ENCODE measurements at places on chromosomes 6 and 20. TPM values are rescaled to one million over a fixed set of nuclear protein-coding genes. Genes with fewer than 3 reads are reported as not detected.

The IL17A gene
- total RNA-seq: 0.05 TPM

The NKAIN4 gene
- total RNA-seq: 8.5 TPM

The OR2H2 gene
- not detected for total RNA-seq

The REV3L gene
- 29.4 TPM for total RNA-seq

The ZBTB46 gene
- 5.8 TPM for total RNA-seq

The DYNLT2 gene
- 6.6 TPM for total RNA-seq

The SLC17A1 gene
- total RNA-seq: not detected

DNA sequence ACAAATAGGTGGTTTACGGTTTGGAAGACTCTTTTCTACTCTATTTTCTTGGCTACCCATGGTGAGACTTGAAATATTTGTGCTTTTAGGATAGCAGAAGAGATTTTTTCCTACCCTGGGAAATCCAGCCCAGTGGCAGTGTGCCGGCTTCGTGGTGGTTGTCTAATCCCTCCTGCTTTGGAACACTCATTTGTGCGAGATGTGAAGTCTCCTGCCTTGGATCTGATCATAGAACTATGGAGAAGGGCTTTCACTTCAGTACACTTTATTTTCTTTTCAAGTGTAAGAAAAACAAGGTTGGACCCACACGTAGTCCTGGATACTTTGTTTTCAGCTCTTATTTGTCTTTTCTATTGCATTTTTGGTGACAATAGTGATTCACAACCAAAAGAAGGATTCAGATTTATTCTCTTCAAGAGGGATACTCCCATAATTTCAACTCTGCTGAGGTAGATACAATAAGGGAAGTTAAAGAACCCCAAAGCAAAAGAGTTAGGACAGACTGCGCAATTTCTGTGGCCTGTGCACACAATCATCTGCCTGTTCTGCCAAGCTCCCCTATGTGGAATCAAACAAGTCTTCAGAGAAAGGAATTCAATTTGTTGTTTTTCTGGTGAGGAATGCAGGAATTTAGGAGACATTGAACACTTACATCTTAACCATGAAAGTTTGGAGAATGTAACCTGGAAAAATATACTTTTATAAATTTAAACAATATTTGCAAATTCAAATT lies 413.2 kb downstream of the GJA1 start:
- DNase-seq: no peak
- H3K27me3 ChIP-seq: no peaks in the 10 kb centered on the region
- no peak overlapping the region for H3K27ac ChIP-seq

DNA sequence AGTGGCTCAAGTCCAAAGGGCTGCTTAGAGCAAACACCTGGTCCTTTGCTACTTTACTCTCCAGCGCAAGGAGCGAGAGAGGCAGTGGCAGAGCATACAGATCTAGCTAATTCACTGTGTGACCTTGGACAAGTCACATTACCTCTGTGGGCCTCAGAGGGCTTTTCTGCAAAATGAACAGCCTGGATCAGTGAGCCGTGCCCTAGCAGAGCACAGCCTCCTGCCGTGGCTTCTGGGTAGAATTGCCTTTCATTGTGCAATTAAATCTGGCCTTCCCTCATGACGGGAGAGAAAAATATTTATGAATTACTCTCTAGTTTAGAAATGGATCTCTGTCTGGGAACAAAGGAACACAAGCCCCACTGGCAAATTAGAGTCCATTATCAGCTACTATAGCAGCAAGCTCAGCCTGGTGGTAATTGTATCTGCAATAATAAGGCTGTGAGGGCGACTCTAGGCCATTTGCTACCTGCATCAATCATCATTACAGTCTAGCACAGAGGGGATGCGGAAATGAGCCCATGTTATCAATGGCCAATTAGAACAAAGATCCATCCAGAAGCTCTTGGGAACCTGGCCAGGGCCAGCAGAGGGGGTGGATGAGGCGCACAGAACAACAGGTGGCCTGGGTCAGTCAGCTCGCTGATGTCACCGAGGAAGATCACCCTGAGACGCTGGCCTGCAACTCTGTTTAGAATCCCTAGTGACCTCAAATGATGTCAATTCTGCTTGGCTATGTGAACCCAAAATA lies 114.2 kb upstream of the LY86 start:
- H3K36me3 ChIP-seq: no peaks in the 10 kb centered on the region
- no peak for DNase-seq
- no peak overlapping the region for H3K4me3 ChIP-seq
- no peak overlapping the region for H3K27ac ChIP-seq

GRCh38 chr6:94050515-94050914 lies 631.2 kb upstream of the EPHA7 start:
- no peaks in the 10 kb centered on the region for H3K36me3 ChIP-seq
- no peak for DNase-seq
- no peak overlapping the region for H3K4me3 ChIP-seq

GRCh38 chr6:7996538-7997111 lies 67.6 kb downstream of the BLOC1S5 start:
- H3K4me3 ChIP-seq: no peak overlapping the region
- no peaks in the 10 kb centered on the region for H3K36me3 ChIP-seq
- H3K27ac ChIP-seq: no peak overlapping the region

DNA sequence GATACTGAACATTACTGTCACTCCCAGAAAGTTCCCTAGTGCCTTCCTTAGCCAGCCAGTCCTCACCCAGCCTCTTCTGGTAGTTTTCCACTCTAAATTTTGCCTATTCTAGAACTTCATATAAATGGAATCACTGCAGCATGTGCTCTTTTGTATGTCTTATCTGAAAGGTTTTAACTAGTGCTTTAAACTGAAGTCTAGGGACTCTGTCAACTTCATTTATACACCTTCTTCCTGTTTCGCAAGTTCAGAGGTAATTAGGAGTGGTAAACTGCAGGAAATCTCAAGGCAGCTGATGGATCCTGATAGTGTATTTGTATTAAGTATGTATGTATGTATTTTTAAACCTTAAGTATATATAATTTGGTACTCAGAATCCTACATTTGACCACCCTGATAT lies 94.3 kb downstream of the TCP11 start:
- no peak overlapping the region for H3K4me3 ChIP-seq
- peaks cover 4% of the 10 kb centered on the region for H3K36me3 ChIP-seq
- DNase-seq: no peak
- no peaks in the 10 kb centered on the region for H3K27me3 ChIP-seq
- peaks cover 14% of the 10 kb centered on the region for H3K4me1 ChIP-seq

DNA sequence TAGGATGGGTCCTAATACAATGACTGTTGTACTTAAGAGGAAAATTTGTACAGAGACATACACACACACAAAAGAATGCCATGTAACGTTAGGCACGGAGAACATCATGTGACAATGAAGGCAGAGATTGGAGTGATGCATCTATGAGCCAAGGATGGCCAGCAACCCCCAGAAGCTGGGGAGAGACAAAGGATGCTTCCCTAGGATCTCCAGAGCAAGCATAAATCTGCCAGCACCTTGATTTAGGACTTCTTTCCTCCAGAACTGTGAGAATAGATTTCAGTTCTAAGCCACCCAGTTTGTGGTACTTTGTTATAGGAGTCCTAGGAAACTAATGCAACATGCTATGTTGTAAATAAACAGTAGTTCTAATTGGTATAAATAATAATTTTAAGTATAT lies 25.0 kb downstream of the EYA4 start:
- DNase-seq: no peak
- H3K4me1 ChIP-seq: no peaks in the 10 kb centered on the region
- H3K4me3 ChIP-seq: no peak overlapping the region

GRCh38 chr20:35395728-35396127 lies 16.0 kb downstream of the UQCC1 start:
- no peaks in the 10 kb centered on the region for H3K27me3 ChIP-seq
- H3K4me3 ChIP-seq: no peak overlapping the region
- H3K4me1 ChIP-seq: no peaks in the 10 kb centered on the region
- H3K36me3 ChIP-seq: peaks cover 7% of the 10 kb centered on the region
- DNase-seq: no peak

GRCh38 chr6:32406857-32407256 lies at the start of gene BTNL2:
BTNL2 (minus strand) TSS chr6:32407181; CDS start chr6:32407123, 58 bp downstream.
- H3K27ac ChIP-seq: no peak within 1 kb of the TSS
- H3K4me3 ChIP-seq: no peak within 1 kb of the TSS
- no peaks in the 10 kb centered on the region for H3K36me3 ChIP-seq

GRCh38 chr20:13029687-13030375 lies 21.1 kb downstream of the SPTLC3 start:
- H3K36me3 ChIP-seq: no peaks in the 10 kb centered on the region
- no peak for DNase-seq
- no peaks in the 10 kb centered on the region for H3K27me3 ChIP-seq
- no peak overlapping the region for H3K4me3 ChIP-seq
- no peaks in the 10 kb centered on the region for H3K4me1 ChIP-seq

- no peak for DNase-seq
- no peaks in the 10 kb centered on the region for H3K36me3 ChIP-seq
- H3K4me1 ChIP-seq: no peaks in the 10 kb centered on the region
Observed at GRCh38 chr20:33296206-33296605, 13.2 kb downstream of the BPIFB1 start.

GRCh38 chr6:72504406-72504805 lies 117.5 kb upstream of the KCNQ5 start:
- no peak overlapping the region for H3K4me3 ChIP-seq
- no peak overlapping the region for H3K27ac ChIP-seq
- no peaks in the 10 kb centered on the region for H3K27me3 ChIP-seq
- H3K36me3 ChIP-seq: no peaks in the 10 kb centered on the region
- no peak for DNase-seq

DNA sequence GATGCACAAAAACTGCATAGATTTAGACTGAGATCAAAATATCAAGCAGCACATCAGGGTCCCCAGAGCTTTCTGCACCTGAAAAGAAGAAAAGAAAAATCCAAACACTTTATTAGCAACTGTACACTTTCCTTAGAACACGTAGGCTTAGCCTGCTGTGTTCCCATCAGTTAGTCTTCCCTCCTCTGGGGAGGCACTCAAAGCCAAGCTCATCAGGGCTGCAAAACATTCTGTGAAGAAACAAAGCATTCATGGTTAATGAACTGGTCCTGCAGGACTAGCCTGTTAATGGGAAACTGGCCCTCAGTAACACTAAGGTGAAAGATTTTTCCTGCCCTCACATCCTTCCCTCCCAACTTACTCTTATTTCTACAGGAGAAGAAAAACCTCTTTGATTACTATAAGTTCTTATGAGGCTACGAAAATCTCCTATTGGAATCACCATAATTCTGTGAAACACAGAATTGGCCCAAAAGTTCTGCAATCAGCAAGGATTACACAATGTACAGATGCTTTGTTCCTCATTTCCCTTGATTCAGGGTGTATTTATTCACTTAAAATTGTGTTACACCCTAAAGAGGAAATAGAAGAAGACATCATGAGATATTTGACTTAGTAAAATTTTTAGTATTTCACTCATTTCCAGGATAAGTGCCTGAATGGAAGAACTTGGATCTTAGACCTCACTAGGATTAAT lies 901.0 kb upstream of the MAP3K7 start:
- no peaks in the 10 kb centered on the region for H3K4me1 ChIP-seq
- no peaks in the 10 kb centered on the region for H3K27me3 ChIP-seq
- H3K27ac ChIP-seq: no peak overlapping the region
- no peaks in the 10 kb centered on the region for H3K36me3 ChIP-seq

- H3K27ac ChIP-seq: peak overlapping the region; percentile 52
- no peak overlapping the region for H3K4me3 ChIP-seq
- H3K4me1 ChIP-seq: no peaks in the 10 kb centered on the region
- no peaks in the 10 kb centered on the region for H3K36me3 ChIP-seq
Observed at GRCh38 chr20:45924391-45925261, 9.9 kb upstream of the PCIF1 start.

DNA sequence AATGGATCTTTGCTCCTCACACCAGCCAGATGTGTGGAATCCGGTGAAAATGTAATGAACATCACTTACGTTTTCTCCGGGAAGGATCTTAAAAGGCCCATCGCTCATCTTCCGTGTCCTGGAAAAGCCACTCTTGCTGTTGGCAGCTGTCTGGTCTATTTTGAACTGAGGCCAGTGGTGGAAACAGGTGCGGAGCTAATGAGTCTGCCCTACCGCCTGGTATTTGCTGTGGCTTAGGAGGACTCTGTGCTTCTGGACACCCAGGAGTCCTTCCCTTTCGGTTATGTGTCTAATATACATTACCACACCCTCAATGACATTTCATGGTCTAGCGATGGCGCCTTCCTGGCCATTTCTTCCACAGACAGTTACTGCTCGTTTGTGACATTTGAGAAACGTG lies 264.2 kb upstream of the PREP start:
- H3K36me3 ChIP-seq: no peaks in the 10 kb centered on the region
- H3K4me1 ChIP-seq: no peaks in the 10 kb centered on the region
- H3K4me3 ChIP-seq: no peak overlapping the region
- no peak for DNase-seq
- H3K27me3 ChIP-seq: no peaks in the 10 kb centered on the region
- H3K27ac ChIP-seq: no peak overlapping the region

DNA sequence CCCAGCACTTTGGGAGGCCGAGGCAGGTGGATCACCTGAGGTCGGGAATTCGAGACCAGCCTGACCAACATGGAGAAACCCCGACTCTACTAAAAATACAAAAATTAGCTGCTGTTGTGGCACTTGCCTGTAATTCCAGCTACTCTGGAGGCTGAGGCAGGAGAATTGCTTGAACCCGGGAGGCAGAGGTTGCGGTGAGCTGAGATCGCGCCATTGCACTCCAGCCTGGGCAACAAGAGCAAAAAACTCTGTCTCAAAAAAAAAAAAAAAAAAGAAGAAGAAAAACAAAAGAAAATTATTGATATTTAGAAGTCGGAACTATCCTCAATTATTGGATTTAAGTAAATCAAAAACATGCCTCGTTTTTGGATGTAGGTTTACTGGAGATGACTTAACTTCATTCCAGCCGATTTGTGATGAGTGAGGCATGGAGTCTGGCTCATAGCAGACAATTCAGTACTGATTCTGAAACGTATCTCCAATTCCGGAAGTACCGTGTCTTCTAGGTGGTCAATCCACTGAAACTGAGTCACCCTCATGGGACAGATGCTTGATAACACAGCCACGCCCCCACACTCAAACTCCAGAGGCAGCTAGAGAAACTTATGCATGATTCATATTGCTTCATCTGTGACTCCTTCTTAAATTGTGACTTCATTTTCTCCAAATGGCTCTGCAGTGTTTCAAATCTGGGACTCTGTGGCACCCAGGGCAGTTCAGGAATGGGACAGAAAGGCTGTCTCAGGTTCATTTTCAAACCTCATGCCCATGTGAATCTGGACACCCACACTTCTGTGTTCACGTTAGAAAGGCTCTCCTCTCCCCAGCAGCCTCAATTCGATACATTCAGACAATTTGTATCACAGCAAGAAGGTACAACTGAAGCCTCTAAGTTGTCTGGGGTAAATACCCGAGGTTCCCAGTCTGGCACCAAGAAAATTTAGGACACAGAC lies 110.4 kb upstream of the ARMC2 start:
- H3K4me3 ChIP-seq: no peak overlapping the region
- H3K27ac ChIP-seq: no peak overlapping the region
- H3K4me1 ChIP-seq: no peaks in the 10 kb centered on the region
- H3K27me3 ChIP-seq: no peaks in the 10 kb centered on the region
- no peaks in the 10 kb centered on the region for H3K36me3 ChIP-seq

Data from thymus (tissue), 14 donors.